M059J (cell line): ENCODE measurements at places on chromosomes 13 and 19. TPM values are rescaled to one million over a fixed set of nuclear protein-coding genes. Genes with fewer than 3 reads are reported as not detected.

ZNF256 gene
- 4.8 and 6.7 TPM in 2 replicates for total RNA-seq

NLRP5 gene
- total RNA-seq, result not detected in 2 replicates

DNA sequence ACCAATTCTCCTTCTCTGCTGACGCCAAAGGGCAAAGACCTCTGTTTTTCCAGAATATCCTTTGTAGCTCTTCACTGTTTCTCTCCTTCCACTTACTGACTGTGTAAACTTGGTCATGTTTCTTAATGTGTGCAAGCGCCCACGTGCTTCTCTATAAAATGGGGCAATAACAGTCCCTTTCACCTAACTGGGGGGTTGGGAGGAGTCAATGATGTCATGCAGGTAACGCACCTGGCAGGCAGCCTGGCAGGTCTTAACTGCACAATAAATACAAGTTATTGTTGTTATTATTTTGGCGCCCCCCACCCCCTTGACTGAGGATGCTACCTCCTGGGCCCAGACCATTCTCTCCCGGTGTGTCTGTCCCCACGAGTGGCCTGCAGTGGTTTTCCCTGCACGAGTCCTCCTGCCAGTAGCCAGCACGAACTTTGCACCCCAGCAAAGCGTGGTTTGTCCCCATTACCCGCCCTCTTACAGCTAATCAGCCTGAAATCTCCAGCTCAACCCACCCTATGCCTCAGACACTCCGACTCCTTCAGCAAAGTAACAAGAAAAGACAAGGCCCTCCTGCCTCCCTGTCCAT lies 5.3 kb downstream of the SBSN start:
- no peak for DNase-seq

DNA sequence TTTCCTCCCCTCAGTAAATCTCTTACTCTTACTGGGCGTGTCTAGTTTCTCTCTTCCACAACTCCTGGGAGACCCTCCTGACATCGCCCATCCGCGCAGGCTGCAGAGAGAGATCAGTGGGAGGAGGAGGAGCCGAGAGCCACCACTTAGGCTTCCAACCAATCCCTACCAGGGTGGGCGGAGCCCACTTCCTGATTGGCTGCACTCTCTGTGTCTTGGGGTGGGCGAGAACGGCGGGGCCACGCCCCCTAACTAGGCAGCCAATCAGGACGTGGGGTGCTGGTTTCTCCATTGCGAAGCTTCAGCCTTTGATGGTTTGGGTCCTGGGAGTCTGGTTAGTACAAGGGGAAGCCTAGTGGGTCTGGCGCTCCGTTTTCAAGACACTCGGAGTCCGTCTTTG lies at the start of gene PMIS2:
Gene PMIS2 (plus strand): TSS at position 326 of the 400 bp plus-strand sequence. CDS start 87 bp downstream, outside the sequence.
- no peak for DNase-seq
